T-helper 17 cell (primary cell): ENCODE measurements at places on chromosomes 2 and 18. TPM values are rescaled to one million over a fixed set of nuclear protein-coding genes. Genes with fewer than 3 reads are reported as not detected.
A peak's percentile ranks its signal among the peaks of the same experiment; 100 is the strongest.

DNA sequence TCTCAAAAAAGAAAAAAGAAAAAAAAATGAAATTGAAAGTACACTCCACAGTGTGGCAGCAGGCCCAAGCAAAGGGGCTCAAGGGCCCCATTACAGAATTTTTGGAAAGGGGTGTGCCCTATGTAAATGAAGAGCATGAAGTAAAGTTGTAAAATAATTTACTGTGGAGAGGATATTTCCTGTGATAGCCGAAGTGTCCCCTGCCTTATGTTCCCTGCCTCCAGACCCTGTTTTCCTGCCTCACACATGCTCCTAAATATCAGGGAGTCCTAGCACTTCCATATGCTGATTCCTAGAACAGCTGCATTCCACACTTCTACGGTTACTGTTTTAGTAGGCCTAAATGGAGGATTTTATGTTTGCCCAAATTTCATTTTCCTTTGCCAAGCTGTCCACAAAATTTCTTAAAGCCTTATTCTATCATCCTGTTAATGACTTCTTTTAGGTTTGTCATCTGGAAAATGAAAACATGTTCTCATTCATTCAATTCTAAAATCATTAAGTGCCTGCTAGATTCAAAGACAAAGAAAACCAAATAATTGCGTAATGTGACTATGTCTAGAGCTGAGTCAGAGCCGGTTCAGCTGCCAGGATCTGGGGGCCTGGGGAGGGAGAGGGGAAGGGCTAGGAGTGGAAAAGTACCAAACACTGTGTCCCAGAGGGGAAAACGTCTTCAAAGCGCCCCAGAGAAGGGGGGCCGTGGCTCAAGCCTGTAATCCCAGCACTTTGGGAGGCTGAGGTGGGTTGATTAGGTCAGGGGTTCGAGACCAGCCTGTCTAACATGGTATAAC lies 25.9 kb upstream of the IMPA2 start:
- H3K27ac ChIP-seq: no peak overlapping the region
- H3K27me3 ChIP-seq: no peaks in the 10 kb centered on the region
- DNase-seq: no peak

- peak overlapping the region; percentile 88 for H3K27ac ChIP-seq
- peaks cover 40% of the 10 kb centered on the region for H3K4me1 ChIP-seq
- H3K36me3 ChIP-seq: no peaks in the 10 kb centered on the region
Measured at GRCh38 chr2:241302759-241303651, 12.5 kb downstream of the HDLBP start.

- peaks cover 2% of the 10 kb centered on the region for H3K36me3 ChIP-seq
- H3K27ac ChIP-seq: no peak overlapping the region
- H3K27me3 ChIP-seq: peaks cover 34% of the 10 kb centered on the region
- H3K4me1 ChIP-seq: peaks cover 3% of the 10 kb centered on the region
Measured at GRCh38 chr2:173983391-173983871, 18.3 kb upstream of the SP3 start.

- H3K4me3 ChIP-seq: no peak overlapping the region
- H3K27ac ChIP-seq: no peak overlapping the region
- H3K27me3 ChIP-seq: no peaks in the 10 kb centered on the region
- H3K4me1 ChIP-seq: no peaks in the 10 kb centered on the region
- DNase-seq: no peak
Measured at GRCh38 chr18:24992491-24992890, 359.5 kb downstream of the ZNF521 start.

DNA sequence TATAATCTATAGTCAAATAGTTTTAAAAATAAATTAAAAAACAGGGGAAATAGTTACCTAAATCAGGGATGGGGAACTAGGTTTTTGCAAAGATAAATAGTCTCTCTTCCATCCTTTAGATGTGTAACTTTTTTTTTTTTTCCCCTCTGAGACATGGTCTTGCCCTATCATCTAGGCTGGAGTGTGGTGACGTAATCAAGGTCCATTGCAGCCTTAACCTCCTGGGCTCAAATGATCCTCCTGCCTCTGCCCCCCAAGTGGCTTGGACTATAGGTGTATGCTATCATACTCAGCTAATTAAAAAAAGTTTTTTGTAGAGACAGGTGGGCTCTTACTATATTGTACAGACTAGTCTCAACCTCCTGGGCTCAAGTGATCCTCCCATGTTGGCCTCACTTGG lies 316.5 kb downstream of the CCDC85A start:
- H3K4me1 ChIP-seq: no peaks in the 10 kb centered on the region
- H3K36me3 ChIP-seq: no peaks in the 10 kb centered on the region
- DNase-seq: no peak

DNA sequence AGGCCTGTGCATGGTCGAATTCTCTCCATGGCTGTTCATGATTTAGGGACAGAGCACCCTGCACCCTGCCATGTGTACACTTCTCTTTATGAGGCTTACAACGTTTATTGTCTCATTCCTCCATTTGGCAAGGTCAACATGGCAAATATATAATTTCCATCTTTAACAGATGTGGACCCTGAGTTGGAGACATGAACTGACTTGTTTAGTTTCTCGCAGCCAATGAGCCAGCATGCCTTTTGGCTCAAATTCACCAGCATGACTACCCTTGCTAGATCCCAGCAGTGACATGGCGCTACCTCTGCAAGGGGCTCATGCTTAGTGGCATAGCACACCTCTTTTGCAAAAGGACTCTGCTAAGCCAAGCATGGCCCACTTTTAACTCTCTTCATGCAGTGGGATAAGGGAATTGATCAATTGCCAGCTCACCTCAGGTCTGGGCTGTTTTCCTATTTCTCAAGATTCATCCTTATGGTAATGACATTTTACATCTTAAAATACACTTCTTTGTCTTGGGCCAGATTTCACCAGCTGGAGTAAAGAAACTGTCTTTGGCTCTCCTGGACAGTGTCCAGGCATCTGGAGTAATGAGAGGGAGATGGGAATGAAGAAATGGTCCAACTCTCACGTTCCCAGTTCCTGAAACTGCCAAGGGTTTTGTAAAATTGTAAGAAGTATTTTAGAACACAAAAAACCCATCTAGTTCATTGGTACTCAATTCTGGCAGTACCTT lies 159.5 kb downstream of the SETBP1 start:
- no peaks in the 10 kb centered on the region for H3K27me3 ChIP-seq
- DNase-seq: no peak
- H3K36me3 ChIP-seq: no peaks in the 10 kb centered on the region
- no peak overlapping the region for H3K27ac ChIP-seq
- H3K4me1 ChIP-seq: peaks cover 12% of the 10 kb centered on the region

DNA sequence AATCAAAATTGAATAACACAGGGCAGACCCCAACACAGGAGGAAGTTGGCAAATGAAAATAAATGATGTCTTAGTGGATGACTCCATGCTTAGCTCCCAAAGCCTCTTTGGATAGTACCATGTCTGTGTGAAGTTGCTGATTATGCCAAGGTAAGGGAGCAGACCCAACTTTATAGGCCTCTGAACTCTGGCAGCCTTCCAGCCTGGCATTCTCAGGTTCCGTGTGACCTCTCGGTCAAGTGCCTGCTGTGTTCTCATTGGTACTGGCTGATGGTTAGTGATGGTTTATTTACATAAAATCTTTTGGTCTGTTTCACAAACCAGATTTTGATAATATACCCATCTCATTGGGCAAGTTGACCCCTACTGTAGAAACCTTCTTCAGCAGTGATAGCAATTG lies 112.2 kb upstream of the TTC39C start:
- no peaks in the 10 kb centered on the region for H3K36me3 ChIP-seq
- H3K27me3 ChIP-seq: no peaks in the 10 kb centered on the region

- no peak overlapping the region for H3K4me3 ChIP-seq
- no peaks in the 10 kb centered on the region for H3K27me3 ChIP-seq
- H3K4me1 ChIP-seq: peaks cover 6% of the 10 kb centered on the region
- no peak for DNase-seq
- H3K36me3 ChIP-seq: no peaks in the 10 kb centered on the region
Measured at GRCh38 chr2:119671016-119671415, 8.0 kb upstream of the TMEM177 start.

- no peak overlapping the region for H3K27ac ChIP-seq
- H3K4me3 ChIP-seq: no peak overlapping the region
- no peaks in the 10 kb centered on the region for H3K36me3 ChIP-seq
- H3K27me3 ChIP-seq: no peaks in the 10 kb centered on the region
- peaks cover 10% of the 10 kb centered on the region for H3K4me1 ChIP-seq
Measured at GRCh38 chr2:189293164-189293563, 113.6 kb upstream of the COL5A2 start.

- no peak for DNase-seq
- H3K27ac ChIP-seq: no peak overlapping the region
- peaks cover 11% of the 10 kb centered on the region for H3K4me1 ChIP-seq
- no peaks in the 10 kb centered on the region for H3K27me3 ChIP-seq
- no peaks in the 10 kb centered on the region for H3K36me3 ChIP-seq
Measured at GRCh38 chr2:17652681-17653394, 100.8 kb downstream of the SMC6 start.

GRCh38 chr2:102144128-102144527 lies 1.6 kb downstream of the IL1R1 start:
- DNase-seq: no peak
- no peak overlapping the region for H3K27ac ChIP-seq
- H3K4me1 ChIP-seq: peaks cover 10% of the 10 kb centered on the region
- peaks cover 4% of the 10 kb centered on the region for H3K27me3 ChIP-seq

DNA sequence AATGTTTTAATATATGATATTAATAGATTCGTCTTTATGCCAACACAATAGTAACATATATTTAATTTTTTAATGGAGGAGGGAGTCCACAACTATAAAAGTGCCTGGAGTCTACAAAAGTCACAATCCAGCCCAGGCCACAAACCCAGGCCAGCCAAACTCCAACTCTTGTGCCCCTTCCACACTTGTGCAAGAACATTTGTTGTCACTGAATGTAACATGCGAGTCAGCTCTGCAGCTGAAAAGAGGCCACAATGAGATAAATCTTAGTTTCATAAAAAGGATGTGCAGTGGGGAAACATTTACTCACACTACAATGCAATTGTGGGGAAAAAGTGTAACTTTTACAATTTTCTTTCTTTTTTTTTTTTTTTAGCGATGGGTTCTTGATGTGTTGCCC lies 110.8 kb downstream of the MCFD2 start:
- no peak overlapping the region for H3K4me3 ChIP-seq
- no peak overlapping the region for H3K27ac ChIP-seq
- H3K27me3 ChIP-seq: peaks cover 34% of the 10 kb centered on the region
- no peaks in the 10 kb centered on the region for H3K4me1 ChIP-seq
- peaks cover 5% of the 10 kb centered on the region for H3K36me3 ChIP-seq

DNA sequence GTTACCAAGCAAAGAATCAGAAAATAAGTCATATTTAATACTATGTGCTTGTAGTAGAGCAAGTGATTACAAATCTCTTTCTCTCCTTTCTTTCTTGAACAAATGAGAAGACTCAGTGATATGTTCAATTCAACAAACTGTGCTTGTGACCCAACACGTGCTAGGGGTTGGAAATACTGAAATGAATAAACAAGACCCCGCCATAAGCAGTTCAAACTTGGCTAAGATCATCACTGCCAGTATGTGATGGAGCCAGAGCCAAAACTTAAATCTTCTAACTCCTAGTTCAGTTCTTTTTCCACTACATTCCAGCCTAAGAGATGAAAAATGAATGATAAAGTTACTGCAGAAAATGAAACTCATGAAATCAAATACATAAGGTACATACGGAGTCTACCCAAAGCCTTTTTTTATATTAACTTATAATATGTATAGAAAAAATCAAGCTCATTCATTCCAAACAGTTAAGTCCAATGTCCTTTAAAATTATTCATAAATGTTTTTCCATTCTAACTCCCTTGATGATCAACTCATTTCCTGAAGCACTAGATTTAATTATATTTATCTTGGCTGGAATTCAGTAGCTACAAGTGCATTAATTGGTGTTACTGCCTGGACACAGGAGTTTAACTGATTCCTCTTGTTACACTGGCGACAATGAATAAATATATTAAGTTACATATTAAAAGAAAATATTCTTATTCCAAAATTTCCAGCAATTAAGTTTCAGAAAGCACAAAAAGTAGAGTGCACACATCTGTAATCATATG lies 36.0 kb downstream of the GALNT3 start:
- no peak overlapping the region for H3K4me3 ChIP-seq
- no peak for DNase-seq
- peaks cover 2% of the 10 kb centered on the region for H3K36me3 ChIP-seq
- no peak overlapping the region for H3K27ac ChIP-seq

- peak overlapping the region; percentile 89 for H3K27ac ChIP-seq
- no peaks in the 10 kb centered on the region for H3K36me3 ChIP-seq
- H3K4me1 ChIP-seq: peaks cover 20% of the 10 kb centered on the region
- peak overlapping the region; percentile 46 for H3K4me3 ChIP-seq
- no peaks in the 10 kb centered on the region for H3K27me3 ChIP-seq
- no peak for DNase-seq
Measured at GRCh38 chr18:58649966-58650816, 21.1 kb upstream of the MALT1 start.

- H3K27ac ChIP-seq: peak overlapping the region; percentile 92
- DNase-seq: no peak
- no peaks in the 10 kb centered on the region for H3K27me3 ChIP-seq
- H3K4me1 ChIP-seq: peaks cover 51% of the 10 kb centered on the region
Measured at GRCh38 chr2:227464361-227464760, 7.6 kb upstream of the AGFG1 start.

DNA sequence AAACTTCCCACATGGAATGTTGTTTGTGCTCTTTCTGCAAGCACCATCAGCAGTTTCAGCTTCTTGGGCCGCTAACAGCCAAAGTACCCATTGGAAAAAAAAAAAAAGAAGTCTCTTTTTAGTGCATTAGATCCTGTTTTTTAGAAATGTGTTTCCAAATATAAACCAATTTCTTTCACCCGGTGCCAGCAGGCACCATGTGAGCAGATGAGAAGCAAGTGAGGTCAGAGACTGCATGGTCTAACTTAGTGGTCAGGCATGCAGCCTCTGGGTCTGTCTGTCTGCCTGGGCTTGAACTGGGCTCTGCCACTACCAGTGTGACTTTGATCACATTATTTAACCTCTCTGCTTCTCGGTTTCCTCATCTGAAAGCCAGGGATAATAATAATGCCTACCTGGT lies 75.2 kb upstream of the NRP2 start:
- H3K27ac ChIP-seq: no peak overlapping the region
- DNase-seq: no peak
- H3K36me3 ChIP-seq: no peaks in the 10 kb centered on the region
- no peaks in the 10 kb centered on the region for H3K4me1 ChIP-seq

YES1 gene
- 7.1 TPM for total RNA-seq

L3MBTL4 gene
- 0.80 TPM for total RNA-seq

PROC gene
- not detected for total RNA-seq

CHRND gene
- not detected for total RNA-seq

RASGRP3 gene
- total RNA-seq: 3.9 TPM

C2orf92 gene
- 12.5 TPM for total RNA-seq

GREB1 gene
- total RNA-seq: 0.15 TPM

HOXD9 gene
- total RNA-seq: not detected

GPR55 gene
- 8.3 TPM for total RNA-seq

CROCC2 gene
- total RNA-seq: not detected

VWA3B gene
- not detected for total RNA-seq

RAD51AP2 gene
- total RNA-seq: not detected
